Neural crest cell (in vitro differentiated cells): ENCODE measurements at places on chromosomes 6 and 20.

DNA sequence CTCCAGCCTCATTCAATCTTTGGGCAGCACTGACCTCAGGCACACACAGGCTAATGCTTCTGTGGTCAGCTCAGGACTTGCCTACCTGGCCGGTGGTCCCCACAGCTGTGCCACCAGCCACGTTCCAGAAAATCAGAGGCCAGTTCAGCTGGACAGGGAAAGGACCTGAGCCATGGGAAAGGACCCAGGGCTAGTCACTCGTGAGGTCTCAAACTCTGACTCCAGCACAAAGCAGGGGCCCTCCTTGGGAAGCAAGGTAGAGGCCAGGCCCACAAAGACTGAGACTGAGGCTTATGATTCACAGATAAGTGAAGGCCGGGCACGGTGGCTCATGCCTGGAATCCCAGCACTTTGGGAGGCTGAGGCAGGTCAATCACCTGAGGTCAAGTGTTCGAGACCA, 22.4 kb upstream of the HELZ2 start:
- DNase-seq, result no peak

GRCh38 chr20:56975838-56976237, 290.6 kb downstream of the BMP7 start:
- DNase-seq, result no peak

DNA sequence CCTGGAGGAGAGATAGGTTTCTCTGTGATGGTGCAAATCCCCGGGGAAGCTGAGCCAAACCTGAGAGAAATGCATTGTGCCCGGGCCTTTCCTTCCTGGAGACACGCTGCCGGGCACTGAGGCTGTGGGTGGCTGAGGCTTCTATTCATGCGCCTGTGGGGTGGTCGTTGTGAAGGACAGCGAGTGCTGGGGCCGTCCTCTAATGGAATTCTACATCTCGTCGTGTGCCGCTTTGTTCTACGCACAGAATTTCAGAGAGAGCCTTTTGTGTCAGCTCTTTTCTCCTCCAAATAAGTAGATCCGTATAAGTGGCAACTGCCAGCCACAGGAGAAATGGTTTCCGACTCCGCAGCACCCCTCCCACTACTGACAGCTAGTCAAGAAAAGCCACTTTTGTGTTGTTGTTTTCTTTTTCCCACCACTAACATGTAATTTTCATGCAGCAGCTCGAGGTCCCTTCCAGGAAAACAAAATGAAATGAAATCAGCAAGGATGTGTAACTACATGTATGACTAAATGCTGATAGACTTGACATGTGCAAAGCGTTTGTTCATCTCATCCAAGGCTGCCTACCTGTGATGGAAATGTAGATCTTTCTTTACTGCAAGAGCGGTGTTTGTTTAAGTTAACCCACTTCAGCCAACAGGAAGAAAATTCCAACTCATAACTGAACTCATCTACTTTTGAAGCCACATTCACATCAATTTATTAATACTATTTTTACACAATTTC, 26.4 kb upstream of the PXDC1 start:
- DNase-seq, result peak; percentile 37

- DNase-seq, result no peak
Observed at GRCh38 chr6:169832247-169832948, 81.0 kb downstream of the ERMARD start.

- no peak for DNase-seq
Observed at GRCh38 chr20:8876366-8876765, 192.5 kb upstream of the PLCB4 start.

GRCh38 chr20:8389381-8390036, 257.4 kb downstream of the PLCB1 start:
- no peak for DNase-seq

- no peak for DNase-seq
Observed at GRCh38 chr20:51134405-51134804, 111.5 kb upstream of the KCNG1 start.

DNA sequence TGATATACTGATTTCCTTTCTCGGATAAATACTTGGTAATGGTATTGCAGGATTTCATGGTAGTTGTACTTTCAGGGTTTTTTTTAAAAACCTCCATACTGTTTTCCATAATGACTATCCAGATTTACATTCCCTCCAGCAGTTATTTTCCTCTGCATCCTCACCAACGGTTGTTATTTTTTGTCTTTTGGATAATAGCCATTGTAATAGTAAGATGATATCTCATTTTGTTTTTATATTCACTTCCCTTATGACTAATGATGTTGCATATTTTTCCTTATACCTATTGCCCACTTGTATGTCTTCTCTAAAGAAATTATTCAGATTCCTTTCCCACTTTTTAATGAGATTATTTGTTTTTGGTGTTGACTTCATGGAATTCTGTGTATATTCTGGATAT, 231.0 kb downstream of the MEI4 start:
- DNase-seq, result no peak

GRCh38 chr20:5656126-5656525, 94.1 kb upstream of the SHLD1 start:
- DNase-seq, result no peak

DNA sequence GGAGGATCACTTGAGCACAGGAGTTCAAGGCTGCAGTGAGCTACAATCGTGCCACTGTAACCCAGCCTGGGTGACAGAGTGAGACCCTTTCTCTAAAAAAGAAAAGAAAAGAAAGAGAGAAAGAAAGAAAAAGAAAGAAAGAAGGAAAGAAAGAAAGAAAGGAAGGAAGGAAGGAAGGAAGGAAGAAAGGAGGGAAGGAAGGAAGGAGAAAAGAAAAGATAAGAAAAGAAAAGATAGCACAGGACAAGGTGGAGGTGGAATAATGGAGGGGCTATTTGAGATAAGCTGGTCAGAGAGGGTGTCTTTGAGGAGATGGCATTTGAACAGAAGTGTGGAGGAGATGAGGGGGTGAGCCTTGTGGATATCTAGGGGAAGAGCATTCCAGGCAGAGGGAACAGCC, 2.7 kb upstream of the PDRG1 start:
- DNase-seq, result no peak

GRCh38 chr6:111254004-111254778, 166.9 kb downstream of the SLC16A10 start:
- no peak for DNase-seq
